ENCODE measurements at places on chromosomes 7 and 10.
A peak's percentile ranks its signal among the peaks of the same experiment; 100 is the strongest.

GRCh38 chr7:34038816-34039470 is 133.6 kb downstream of the BMPER start:
- DNase-seq: no peak

DNA sequence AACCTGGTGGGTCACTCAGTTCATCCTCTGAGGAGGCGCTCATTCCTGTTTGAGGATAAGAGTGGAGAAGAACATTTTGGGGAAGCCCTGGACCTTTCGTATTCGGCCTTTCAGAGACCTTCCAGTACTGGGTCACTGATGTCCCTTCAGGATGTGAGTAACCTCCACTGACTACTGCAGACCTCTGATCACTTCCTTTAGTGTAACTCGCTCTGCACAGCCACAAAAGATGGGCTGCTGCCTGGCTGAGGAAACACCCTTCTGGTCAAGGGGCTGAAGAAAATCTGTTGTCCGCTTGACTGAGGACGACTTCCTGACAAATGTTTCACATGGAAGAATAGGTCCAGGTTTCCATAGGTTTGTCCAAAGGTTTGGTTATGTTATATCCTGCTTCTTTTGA is 15.9 kb upstream of the TBXAS1 start:
- DNase-seq: no peak

DNA sequence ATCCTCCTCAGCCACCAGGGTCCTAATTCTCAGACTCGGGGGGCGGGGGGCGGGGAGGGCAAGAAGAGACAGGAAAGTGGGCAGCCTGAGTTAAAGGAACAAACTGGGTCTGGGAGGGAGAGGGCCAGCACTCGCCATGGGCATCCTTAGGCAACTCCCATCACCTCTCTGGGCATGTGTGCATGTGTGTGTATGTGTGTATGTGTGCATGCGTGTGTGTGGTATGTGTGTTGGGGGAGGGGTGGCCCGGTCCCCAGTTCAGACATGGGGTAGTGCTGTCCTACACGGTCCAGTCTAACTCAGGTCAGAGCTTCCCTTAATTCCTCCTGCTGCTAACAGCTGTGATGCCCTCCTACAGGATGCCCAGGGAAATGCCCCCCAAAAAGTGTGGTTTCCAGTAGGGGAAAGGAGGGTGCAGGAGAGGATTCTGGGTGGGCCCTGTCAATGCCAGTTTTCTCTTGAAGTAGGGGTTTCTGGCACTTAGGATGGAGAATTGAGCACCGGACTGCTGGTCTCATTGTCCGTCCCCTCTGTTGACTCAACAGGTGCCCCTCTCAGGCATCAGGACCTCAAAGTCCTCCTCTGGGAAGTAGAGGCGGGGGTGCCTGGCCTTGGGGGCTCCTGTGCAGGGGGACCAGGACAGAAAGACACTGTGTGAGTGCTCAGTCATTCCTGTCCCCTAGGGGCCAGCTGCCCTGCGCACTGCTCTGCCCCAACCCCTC is 15.1 kb upstream of the ZMIZ1 start:
- DNase-seq: no peak

DNA sequence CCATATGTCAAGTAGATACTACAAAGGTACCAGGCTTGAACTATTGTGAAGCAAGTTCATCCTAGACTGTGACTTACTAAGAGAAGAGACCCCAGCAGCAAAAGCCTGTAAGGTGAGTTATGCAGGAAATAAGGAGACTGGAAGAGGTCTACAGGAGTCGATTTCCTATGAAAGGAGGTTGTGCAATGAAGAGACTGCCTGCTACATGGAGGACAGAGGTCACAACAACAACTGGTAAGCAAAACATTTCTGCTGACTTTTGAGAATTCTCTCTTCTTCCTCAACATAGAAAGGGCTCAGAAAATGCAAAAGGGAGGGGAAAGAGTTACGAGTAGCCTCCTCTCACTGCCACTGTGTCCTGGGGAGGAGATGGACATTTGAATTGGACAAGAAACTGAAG is 42.4 kb downstream of the PDK4 start:
- no peak for DNase-seq

DNA sequence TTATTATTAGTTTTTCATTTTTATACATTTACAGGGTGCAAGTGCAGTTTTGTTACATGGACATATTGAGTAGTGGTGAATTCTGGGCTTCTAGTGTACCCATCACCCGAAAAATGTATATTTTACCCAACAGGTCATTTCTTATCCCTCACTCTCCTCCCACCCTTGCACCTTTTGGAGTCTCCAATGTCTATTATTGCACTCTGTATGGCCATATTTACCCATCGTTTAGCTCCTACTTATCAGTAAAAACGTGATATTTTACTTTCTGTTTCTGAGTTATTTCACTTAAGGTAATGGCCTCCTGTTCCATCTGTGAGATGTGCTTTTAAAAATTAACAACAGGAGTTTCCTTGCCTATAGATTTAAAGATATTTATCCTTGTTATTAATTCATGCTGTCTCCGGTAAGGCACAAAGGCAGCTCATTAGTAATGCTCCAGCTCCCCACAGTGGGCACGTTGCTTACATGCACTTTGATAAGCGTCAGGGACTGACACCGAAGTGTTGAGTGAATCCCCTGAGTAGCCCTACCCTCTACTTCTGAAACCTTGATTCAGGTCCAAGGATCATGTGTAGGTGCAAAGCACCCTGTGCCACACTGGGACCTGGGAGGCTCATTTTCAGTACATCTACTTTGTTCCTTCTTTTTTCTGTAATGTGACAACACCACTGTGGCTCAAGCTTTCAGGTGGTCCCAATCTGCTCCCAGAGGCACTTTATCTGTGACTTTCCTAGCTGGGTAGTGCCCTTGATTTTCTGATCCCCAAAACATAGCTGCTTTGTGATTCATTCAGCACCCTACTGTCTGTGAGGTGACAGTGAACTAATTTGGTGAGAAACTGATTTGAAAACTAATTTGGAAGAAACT is 27.3 kb downstream of the HYAL4 start:
- no peak for DNase-seq

DNA sequence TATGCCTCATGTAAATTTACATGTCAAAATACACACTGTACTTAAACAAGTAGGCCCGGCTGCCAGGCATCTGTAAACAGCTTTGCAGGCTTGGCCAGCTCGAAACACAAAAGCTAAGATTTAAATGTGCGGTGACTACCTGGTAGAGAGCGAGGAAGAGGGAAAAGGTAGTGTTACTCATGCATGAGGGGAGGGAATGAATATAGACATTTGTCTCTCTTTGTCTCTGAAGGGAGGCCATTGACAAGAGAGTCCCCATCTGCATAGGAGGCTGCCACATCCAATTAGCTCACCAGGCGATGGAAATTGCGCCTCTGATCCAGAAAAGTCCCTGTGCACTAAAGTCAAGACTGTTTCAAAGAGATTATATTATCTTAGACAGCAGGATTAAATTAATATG is 535.8 kb downstream of the PTPRN2 start:
- DNase-seq: no peak

- DNase-seq: no peak
Observed at GRCh38 chr10:23481363-23481961, 42.6 kb downstream of the OTUD1 start.

DNA sequence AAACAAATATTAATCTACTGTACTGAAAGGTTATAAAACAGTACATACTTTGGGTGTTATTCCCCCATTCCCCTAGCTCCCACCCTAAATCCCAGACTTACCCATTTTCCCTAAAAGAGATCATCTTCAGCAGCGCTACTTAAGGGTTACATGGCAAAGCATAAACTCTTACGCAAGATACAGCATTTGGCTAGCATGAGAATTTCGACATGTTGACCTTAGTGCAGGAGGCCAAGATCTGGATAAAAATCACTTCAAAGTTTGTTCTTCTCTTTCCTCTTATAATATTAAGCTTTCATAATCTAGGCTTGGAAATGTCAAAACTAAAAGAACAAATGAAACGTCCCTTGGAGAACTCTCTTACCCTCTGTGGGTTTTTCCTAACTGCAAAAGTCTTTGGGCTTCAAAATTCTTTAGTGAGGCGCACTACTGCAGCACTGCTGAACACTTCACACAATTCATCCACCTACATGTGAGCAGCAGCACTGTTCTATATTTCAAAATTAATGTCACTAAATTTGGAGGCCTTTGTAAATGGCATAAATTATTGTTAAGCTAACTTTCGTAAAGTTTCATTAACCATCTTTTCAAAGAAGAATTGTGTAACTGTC is 59.5 kb upstream of the PDLIM1 start:
- no peak for DNase-seq

DNA sequence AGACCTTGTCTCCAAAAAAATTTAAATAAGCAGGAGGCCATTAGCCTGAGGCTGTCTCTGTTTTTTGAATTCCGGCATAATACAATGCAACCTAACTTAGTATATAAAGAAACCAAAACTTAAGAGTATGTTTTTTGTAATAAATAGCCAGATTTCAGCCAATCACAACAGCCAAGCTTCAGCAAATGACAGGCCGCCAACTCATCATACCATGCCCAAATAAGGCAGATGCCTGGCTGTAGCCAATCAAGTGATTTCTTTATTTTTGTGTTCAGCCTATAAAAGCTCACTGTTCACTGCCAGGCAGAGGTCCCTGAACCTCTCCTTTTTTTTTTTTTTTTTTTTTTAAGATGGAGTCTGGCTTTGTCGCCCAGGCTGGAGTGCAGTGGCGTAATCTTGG is 12.7 kb upstream of the PURB start:
- no peak for DNase-seq

DNA sequence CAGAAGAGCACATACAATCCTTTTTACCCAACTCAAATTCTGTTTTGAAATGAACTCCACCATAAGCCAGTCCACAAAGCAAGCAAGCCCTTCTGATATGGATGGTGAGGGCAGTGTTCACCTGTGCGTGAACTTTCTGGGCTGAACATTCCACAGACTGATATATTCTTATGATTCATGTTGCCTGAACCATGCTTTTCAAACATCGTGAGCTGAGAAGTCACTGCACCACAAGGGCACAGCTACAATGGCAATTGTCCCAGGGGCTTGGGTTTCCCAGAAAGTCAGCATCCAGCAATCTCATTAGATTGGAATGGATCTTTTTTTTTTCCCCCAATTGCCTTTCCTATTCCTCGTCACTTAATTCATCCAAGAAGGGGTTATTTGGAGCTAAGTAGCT is 86.9 kb upstream of the ZNF438 start:
- DNase-seq: no peak

DNA sequence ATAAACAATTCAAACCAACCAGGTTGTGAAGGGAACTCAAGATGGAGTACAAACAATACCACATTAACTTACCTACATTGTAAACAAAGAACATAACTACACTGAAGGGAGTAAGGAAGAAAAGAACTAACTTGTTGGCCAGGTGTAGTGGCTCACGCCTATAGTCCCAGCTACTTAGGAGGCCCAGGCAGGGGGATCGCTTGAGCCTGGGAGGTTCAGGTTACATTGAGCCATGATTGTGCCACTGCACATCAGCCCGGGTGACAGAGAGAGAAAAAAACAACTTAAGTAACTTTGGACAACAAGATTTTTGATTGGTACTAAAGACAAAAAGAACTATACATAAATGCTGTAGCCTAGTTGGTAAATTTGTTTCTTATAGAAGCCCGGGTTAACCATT is 68.8 kb downstream of the TRIL start:
- no peak for DNase-seq

DNA sequence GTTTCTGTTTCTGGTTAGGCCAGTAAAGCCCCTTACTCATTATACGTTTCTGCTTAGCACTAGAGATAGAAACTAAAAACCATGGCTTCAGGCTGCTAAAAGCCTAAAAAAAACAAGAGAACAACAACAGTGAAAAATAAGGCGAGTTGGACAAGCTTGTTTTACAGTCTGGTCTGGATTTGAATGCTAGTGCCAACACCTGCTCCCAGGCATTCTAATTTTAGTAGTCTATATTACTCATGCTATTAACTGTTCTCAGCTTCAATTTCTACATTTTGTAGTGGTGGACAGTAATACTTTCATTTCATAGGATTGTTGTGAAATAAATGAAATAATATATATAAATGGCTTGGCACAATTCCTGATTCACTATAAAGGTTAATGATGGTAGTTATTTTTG is 108.5 kb downstream of the HBP1 start:
- DNase-seq: no peak

DNA sequence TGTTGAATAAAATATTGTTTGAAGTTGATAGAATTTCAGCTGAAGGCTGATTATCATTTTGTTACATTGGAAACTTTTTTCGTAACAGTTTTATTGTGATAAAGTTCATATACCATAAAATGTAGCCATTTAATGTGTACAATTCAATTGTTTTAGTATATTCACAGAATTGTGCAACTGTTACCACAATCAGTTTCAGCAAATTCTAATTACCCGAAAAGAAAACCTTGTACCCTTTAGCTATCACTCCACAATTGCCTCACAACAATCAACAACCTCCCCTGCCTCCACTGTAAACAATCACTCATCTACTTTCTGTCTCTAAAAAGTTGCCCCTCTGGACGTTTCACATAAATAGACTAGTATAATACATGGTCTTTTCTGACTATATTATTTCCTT is 179.7 kb upstream of the BET1 start:
- DNase-seq: no peak

GRCh38 chr10:64558094-64558835 is 1037.1 kb downstream of the REEP3 start:
- no peak for DNase-seq

- no peak for DNase-seq
Observed at GRCh38 chr7:101303102-101303701, 18.4 kb downstream of the IFT22 start.

DNA sequence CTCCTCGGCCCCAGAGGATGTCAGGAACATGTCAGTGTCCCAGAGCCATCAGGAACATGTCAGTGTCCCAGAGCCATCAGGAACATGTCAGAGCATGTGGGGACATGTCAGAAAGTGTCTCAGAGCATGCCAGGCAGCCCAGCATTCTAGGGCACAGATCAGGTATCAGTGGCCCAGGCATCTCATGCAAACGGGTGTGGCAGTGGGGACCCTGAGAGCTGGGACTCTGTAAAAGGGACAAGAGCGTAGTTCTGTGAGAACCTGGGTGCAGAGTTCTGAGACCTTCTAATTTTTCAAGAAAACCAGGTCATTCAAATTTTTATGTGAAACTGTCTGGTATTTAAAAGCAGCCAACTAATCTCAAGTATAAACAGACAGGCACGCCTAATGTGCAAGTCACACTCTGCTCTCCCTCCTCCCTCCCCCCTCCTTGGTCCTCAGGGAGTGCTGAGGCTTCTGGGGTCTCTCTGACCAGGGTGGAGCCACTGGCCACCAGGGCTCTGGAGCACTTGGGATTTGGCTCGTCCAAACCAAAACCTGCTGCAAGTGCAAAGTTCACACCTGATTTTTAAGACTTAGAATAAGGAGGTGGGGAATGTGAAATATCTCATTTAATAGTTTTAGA is 64.6 kb downstream of the ALOX5 start:
- DNase-seq: no peak

- DNase-seq: peak; percentile 10
Observed at GRCh38 chr7:22393913-22394729, 37.2 kb upstream of the RAPGEF5 start.

GRCh38 chr7:67990003-67990402 is 993.4 kb downstream of the TYW1 start:
- no peak for DNase-seq

GRCh38 chr7:116686812-116687419 is 14.9 kb downstream of the MET start:
- DNase-seq: no peak
